ENCODE measurements at places on chromosomes 2 and 18.

- no peak for DNase-seq
Observed at GRCh38 chr2:58098254-58099095, 51.9 kb downstream of the VRK2 start.

DNA sequence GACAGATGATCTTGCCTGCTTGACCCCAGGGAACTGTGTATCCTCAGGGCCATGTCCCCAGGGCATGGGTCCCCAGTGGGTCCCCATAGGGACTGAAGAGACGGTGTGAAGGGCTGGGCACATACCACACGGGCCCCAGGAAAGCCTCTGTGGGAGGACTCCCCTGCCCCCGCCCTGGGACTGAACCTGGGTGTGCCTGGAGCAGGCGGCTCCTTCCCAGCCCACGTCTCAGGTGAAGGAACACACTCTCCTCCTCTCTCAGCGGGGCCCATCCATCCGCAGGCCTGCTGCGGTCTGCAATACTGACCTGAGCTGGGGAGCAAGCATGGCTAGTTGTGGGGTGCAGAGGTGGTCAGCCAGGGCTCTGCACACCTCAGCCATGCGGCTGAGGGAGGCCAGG, 45.2 kb downstream of the KIF1A start:
- no peak for DNase-seq

DNA sequence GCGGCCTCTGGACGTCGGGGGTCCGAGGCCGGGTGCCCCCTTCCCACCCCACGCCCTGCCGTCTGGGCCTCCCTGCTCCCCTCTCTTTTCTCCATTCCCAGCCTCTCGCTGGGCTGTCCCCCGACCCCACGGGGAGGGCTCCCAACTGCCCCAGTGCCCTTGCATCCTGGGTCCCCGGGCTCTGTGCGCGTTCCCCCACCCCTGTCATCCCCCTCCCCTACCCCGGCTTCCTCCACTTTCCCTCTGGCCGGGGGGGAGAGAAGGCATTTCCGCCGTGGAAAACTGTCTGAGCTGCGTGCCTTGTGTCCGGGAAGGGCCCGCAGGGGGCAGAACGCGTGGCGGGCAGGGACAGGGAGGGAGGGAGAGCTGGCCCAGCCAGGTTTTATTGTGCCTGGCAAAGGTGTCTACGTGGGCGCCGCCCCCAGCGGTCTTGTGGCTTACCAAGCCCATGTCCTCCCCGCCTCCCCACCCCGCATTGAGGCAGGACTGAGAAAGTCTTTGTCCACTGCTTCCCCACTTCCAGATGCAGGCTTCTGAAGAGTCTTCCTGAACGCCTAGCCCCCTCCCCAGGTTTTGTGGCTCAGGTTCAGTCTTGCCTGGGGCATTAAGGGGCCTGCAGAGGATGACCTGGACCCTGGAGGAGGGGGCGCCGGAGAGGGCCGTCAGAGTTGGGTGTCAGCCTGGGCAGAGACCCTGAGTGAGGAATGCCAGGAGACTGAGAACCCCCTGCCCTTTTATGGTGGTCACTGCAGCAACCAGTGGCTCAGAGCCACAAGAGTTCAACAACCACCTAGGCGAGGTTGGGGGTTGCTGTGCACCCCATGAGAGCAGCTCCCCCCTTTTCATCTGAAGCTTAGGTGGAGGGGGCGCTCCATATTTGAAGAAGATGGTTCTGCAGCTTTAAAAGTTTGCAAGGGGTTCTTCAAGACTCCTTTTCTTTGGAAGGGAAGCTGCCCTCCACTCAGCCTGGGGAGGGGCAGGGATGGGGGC, 1.3 kb downstream of the ITM2C start:
- no peak for DNase-seq

GRCh38 chr18:29912351-29912750, 1130.2 kb downstream of the DSC3 start:
- DNase-seq, result no peak

GRCh38 chr2:9030841-9031240, 27.4 kb upstream of the MBOAT2 start:
- DNase-seq, result no peak

- DNase-seq, result no peak
Observed at GRCh38 chr2:59025157-59025757, 784.1 kb upstream of the FANCL start.

DNA sequence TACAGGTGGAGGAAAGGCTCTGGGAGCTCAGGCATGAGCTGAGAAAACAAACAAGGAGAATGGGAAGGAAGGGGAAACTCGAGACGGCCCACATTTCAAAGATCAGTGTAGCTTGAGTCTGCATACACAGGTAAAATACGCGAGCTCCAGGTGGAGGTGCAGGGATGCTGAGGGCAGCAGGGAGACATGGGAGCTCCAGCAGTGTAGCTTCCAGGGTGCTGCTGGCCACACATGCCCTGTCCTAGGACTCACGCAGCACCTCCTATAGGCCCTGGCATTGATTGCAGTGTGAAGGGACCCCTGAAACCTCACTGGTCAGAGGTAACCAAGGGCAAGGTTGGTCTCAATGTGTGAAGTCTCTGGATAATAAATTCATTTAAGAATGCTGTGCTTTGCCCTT, 362.8 kb upstream of the HS6ST1 start:
- no peak for DNase-seq

DNA sequence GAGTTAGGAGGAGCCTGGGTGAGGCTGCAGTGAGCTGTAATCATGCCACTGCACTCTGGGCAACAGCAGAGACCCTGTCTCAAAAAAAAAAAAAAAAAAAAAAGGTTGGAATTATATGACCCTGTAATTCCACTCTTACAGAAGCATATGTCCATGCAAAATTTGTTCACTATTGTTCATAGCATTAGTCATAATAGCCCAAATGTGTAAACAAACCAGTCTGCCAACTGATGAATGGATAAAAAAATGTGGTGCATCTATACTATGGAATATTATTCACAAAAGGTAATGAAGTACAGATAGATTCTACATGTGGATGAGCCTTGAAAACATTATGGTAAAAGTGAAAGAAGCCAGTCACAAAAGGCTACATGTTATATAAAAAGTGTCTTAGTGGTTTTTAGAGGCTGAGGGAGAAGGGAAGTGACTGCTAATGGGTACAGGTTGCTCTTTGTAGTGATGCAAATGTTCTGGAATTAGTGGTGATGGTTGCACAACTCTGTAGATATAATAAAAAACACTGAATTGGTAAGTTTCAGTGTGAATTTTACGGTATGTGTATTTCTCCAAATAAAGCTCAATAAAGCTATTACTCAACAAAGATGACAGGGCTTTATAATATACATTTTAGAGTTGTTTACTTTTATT, 9.4 kb downstream of the COA5 start:
- no peak for DNase-seq

DNA sequence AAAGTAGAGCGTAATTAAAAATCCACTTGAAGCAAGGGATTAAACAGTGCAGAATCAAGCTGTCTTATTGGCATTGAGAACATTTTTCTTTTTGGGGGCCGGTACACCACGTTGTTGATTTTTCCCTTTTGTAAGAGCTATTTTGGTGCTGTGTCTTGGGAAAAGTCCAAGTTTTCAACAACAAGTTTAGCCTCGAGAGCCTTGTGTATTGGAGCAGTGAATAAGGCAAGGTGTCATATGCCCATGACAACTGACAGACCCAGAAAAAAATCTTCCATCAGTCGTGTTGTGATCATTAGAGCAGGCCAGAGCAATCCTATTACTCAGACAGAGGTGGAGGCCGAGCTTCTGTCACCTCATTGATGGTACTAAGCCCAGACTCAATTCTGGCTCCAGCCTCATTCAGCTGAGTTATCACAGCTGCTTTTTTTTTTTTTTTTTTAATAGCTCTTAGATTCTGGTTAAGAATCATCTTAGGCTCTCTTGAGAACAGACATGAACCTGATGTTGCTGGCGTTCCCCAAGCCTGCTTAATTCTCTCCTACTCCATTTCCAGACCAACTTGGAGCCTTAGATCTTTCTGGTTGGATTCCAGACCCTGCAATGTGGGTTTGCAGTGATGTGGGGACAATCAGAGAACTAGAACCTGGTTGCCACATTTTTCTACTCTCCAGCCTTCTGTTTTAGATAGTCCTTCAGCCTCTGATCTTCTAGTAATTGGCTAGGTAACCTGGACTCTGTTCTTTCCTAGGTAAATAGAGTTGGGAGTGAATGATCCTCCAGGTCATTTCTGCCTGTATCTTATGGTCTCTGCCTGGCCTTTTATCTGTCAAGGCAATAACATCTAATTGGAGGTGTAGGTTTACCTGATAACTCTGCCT, 43.1 kb downstream of the MOGAT1 start:
- DNase-seq, result no peak

GRCh38 chr2:234843411-234843810, 108.4 kb upstream of the SH3BP4 start:
- DNase-seq, result no peak
